ENCODE measurements at places on chromosomes 5 and 9. TPM values are rescaled to one million over a fixed set of nuclear protein-coding genes. Genes with fewer than 3 reads are reported as not detected.

GRCh38 chr5:158255609-158256008 is 396.7 kb upstream of the CLINT1 start:
- DNase-seq = no peak

GRCh38 chr5:116583862-116584222 is 9.2 kb upstream of the SEMA6A start:
- no peak for DNase-seq

Gene KIF24
- 0.78 TPM for total RNA-seq

GRCh38 chr9:121645853-121646807 is 5.3 kb upstream of the DAB2IP start:
- no peak for DNase-seq

Gene UNC5A
- 8.3 TPM for total RNA-seq

Measured in occipital lobe (tissue), 3 donors.